ENCODE measurements at places on chromosomes 2 and 18. TPM values are rescaled to one million over a fixed set of nuclear protein-coding genes. Genes with fewer than 3 reads are reported as not detected.

LRATD1 gene
- total RNA-seq: 7.3 TPM

UGT1A6 gene
- total RNA-seq: not detected

MOGAT1 gene
- total RNA-seq: not detected

GRCh38 chr2:111209045-111209514, 88.4 kb downstream of the BCL2L11 start:
- DNase-seq: no peak

DNA sequence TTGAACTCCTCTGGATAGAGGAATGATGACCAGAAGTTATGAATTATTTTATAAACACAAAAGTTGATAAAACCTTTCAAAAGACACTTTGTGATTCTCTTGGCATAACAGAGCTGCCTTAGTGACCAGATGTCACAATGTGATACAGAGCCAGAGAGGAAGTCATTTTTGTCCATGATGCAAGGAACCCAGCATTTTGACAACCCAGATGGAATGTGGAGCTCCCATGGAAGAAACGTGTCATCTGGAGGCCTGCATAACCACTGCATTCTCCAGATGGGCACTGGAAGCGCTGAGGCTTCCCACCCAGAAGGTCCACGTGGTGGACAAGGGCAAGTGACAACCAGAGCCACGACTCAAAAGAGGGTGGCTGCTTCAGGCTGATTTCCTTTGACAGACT, 30.1 kb downstream of the HRH4 start:
- no peak for DNase-seq

- DNase-seq: no peak
Observed at GRCh38 chr2:171814883-171815282, 79.2 kb downstream of the SLC25A12 start.

- no peak for DNase-seq
Observed at GRCh38 chr2:192513575-192513974, 318.8 kb upstream of the TMEFF2 start.

Measured in K562 (cell line).